ENCODE measurements at places on chromosomes 2 and 18.

GRCh38 chr18:26928670-26929313 lies 63.3 kb upstream of the AQP4 start:
- DNase-seq: no peak

DNA sequence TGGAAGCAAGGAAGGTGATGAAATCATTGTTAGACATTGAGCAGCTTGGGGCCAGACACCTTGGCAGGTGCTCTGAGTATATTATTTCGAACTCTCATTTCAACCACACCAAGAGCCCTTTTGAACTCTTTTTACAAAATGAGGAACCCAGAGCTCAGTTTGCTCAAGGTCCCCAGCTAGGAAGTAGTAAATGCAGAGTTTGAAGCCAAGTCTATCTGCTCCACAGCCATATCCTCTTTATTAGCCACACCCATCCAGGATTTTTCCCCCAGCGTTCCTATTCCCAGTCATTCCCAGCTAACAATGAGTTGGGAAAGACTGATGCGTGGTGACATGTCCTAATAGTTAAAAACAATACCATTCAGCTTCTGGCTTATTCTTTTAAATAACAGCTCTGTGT lies 40.2 kb downstream of the SEMA4F start:
- DNase-seq: no peak

- DNase-seq: no peak
These were observed 5.3 kb upstream of the SFXN5 start for GRCh38 chr2:73076701-73077423.

DNA sequence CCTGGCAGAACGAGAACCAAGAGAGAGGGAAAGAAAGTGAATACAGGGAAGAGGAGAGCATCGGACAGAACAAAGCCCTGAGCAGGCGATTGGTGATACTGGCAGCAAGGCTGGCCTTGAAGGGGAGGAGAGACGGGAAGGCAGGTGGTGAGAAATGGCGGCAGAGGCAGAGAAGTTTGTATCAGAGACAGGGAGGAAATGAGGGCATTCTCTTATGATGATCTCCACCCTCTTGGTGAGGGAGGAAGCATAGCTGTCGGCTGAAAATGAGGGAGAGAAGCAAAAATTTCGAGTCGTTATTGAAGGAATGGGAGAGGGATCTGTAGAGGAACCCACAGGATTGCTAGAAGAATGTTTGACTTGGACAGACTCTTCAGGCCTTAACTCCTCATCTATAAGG lies 80.6 kb downstream of the CLIP4 start:
- no peak for DNase-seq

DNA sequence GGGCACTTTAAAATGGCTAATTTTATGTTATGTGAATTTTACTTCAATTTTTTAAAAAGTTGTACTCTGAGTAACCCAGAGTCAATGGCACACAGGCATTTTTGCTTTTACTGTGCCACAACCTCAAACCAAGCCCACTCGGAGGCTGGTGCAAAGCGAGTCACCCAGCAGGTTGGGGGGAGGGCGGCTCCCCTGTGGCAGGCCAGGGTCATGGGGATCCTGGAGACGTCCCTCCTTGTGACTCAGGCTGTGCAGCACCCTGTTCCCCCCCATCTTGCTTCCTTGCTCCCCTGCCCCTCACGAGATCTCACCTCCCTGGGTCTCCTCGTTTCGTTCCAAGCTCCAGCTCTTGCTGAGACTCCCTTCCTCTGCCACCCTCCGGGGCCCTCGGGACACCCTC lies 58.6 kb downstream of the POMC start:
- DNase-seq: no peak

DNA sequence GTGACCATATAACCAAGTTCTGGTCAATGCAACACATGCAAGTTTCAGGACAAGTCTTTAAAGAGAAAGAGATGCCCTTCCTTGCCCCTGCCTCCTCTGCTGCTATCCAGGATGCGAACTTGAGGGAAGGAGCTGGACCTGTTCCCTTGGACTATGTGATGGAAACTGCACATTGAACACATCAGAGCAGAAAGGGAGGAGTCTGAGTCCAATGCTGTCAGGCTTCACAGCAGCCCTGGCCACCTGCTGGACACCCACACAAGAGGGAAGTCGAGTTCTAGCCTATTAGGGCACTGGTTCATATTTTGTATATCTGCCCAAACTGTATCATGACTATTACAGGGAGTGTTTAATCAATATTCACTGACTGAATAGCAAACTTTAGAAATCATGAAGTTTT lies 38.3 kb upstream of the TEX51 start:
- no peak for DNase-seq

DNA sequence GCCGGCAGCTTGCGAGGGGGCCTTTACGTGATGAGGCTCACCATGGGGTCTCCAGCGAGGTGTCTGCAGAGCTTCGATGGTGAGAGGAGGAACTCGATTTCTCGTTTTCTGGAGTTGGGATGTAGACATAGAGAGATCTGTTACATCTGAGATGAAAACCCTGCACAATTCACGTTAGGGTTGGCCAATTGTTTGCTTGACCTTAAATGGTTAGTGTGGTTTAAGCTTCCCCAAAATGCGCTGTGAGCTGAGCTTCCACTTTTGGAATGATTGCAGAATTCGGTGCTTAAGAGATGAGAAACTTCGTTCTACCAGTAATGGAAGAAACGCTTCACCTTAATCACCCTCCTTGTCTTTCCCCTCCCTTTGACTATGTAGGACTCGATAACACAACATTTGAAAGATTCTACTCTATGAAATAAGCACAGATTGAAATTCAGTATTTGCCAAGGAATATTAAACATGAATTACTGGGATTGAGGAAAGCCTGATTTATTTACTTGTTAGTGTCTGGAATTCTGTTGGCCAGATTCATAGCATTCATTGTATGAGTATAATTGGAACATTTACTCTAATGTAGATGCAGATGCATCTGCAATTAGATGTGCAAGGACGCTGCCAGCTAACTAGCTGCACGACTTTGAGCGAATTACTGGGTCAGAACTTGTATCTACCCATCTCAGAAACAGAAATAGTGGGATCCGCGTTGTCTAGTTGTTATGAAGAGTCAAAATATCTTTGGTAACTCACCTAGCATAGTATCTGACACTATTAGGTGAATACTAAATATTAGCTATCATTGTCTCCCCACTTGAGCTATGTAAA lies 1.6 kb upstream of the KLF7 start:
- no peak for DNase-seq

- no peak for DNase-seq
These were observed 180.6 kb downstream of the MC4R start for GRCh38 chr18:60191926-60192325.

DNA sequence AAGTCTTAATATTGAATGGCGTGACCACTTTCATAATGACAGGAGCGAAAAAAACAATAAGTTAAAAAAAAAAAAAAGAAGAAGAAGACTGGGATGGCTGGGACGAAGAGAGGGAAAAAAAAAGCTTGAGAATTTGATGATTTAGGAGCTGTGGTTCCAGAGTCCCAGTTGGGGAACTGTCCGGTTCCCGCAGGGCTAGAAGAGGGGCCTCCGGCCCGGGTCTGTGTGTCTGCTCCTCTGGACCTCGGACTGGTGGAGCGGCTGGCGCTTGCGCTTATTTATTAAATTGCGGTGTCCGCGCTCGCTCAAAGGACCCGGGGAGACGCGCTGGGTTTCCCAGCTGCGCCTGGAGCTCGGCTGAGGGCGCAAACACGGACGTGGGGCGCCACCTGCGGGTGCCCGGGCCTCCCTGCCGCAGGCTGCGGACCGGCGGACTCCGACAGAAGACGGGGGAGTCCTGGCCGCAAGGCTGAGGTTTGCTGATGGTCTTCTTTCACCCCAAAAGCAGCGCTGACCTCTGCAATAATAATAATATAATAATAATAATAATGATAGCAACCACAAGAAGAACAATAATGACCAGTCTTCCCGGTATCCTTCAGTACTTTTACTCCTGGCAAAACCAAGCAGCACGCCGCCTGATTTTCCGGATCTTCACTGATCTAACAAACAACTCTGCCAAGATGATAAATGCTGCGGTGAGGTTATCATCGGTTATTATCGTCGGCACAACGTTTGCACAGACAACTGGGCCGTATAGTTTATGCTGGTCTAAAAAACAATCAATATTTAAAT lies at the start of gene CBLN2:
TSS of gene CBLN2 (minus strand) at position 251 of the 795 bp plus-strand sequence. CDS start 2,182 bp downstream, outside the sequence.
- no peak for DNase-seq

DNA sequence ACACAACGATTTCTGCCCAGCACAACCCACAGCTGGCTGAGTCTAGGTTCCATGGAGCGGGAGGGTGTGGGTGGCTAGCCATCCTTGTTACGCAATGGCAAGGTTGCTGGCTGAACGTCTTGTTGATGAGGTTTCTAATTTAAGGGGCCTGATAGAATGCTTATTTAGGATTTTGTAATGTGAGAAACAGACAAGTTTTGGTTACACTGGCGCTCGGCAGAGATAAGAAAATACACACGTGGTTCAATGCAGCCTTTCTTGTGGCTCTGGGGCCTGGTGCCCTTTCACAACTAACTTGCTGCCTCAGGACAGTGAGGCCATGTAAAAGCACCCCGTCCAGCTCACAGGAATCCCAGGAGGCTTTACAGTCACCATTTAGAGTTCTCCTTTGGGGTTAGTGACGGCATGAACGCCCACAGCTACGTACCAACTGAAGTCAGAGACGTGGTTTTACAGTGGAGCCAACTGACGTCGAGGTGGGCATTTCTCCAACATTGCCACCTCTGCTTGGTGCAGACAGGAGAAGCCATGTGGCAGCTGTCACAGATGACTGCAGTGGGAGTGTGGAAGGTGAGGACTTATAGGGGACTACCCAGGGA lies 29.7 kb upstream of the PIEZO2 start:
- no peak for DNase-seq

DNA sequence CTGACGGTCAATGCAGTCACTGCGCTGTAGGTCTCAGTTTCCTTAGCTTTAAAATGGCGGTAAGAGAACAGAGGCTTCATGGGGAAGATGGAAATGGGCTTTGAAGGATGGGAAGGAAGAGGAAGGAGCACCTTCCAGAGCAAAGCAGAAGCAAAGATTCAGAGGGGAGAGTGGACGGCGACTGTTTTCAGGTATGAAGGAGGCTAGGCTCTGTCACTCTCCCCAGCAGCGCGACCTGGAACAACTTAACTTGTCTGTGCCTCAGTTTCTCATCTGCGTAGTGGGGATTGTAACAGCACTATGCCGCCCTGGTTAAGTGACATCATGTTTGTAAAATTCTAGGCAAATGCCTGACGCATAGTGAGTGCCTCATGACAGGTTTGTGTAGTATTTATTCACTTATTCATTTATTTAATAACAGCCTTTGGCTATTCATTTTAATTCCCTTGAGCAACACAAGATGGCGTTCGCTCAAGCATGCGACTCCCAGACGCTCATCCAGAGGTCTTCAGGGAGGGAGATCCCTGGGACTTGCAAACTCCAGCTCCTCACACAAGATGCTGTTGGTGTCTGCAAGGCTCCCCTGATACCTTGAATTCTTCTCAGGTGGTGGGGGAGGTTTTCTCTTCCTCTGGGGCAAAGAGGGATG lies 336.3 kb downstream of the DYSF start:
- DNase-seq: no peak

DNA sequence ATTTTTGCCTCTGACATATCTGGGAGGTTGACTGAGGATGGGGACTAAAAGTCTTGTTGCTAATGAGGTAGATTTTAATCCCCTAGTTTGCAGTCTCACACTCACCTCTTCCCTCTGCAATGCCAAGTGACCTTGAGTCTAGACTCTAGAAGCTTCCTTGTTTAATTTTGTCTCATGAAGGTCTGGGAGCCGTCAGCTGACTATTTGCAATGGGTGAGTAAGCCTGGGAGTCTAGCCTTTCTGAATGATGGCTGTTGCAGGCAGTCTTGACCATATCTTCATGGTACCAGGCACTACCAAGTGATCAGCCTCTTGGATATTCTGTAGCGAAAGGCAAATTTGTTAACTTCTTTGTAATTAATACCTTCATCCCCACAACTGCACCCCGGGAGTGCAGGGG lies 61.2 kb downstream of the ARHGAP15 start:
- no peak for DNase-seq

GRCh38 chr2:145626301-145626700 lies 1106.4 kb upstream of the ZEB2 start:
- DNase-seq: no peak

DNA sequence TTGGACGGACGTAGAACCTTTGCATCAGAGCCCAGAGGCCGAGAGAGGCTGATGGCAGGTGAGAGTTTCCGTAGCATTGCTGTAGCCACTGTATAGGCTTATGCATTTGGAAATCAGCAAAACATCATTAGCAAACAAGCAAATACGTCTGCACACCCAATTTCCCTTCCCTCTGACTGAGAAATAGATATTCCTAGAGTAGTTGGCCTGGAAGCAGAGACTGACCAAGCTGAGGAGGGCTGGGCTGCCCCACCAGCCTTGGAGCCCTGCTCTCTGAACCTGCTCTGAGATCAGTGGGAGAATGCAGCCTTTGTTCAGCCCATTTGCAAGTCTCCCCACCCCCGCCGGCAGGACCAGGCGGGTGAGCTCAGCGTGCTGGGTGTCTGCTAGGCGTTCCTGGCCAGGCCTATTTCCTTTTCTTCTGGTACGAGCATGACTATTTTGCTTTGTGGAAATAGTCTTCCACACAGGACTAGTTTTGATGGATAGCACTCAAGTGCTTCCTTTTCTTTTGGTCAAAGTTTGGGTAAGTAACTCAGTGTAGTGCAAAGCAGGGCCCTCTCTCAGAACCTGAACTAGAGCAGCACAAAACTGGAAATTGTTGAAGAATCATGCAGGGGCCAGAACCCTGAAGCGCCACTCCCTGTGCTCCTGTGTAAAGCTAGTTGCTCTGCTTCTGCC lies 21.9 kb upstream of the RNF149 start:
- peak; percentile 20 for DNase-seq

DNA sequence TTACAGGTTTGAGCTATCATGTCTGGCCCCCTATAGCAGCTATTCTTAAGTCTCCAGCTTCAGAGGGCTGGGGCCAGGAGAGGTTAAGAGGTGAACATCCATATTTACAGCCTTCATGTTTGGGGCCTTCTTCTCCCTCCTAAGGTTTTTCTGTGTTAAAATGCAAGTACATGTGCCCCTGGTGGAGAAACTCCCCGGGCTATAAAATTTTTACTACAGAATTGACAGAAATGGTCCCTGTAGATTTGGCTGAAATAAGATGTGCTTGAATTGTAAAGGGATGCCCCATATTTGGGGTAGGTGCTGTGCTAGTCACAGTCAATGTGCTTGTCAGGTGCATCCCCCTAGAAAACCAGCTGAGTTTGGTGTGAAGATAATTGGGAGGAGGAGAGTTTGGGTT lies 263.3 kb upstream of the CXCR4 start:
- DNase-seq: no peak

DNA sequence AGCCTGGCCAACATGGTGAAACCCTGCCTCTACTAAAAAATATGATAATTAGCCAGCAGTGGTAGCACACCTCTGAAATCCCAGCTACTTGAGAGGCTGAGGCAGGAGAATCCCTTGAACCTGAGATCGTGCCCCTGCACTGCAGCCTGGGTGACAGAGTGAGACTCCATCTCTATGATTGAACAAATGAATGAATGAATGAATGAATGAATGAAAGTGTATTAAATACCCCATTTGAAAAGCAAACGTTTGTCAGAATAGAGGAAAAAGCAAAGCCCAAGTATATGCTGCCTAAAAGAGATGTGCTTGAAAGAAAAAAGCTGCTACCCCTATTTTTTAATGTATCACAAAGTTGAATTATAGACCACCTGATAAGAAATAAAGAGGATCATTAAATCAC lies 89.1 kb upstream of the TTC27 start:
- DNase-seq: no peak

- DNase-seq: no peak
These were observed 18.8 kb upstream of the TNS1 start for GRCh38 chr2:218021536-218022071.
